ENCODE measurements at places on chromosomes 5 and 9. TPM values are rescaled to one million over a fixed set of nuclear protein-coding genes. Genes with fewer than 3 reads are reported as not detected.

The RNF224 gene
- 0.17 TPM for total RNA-seq

The CTXN3 gene
- not detected for total RNA-seq

The NEUROG1 gene
- not detected for total RNA-seq

The GAS1 gene
- 5.7 TPM for total RNA-seq

The OTULINL gene
- total RNA-seq = 7.7 TPM

The ZDHHC11B gene
- 1.9 TPM for total RNA-seq

GRCh38 chr5:18772475-18772874 is 1138.2 kb downstream of the TAF11L14 start:
- DNase-seq = no peak

DNA sequence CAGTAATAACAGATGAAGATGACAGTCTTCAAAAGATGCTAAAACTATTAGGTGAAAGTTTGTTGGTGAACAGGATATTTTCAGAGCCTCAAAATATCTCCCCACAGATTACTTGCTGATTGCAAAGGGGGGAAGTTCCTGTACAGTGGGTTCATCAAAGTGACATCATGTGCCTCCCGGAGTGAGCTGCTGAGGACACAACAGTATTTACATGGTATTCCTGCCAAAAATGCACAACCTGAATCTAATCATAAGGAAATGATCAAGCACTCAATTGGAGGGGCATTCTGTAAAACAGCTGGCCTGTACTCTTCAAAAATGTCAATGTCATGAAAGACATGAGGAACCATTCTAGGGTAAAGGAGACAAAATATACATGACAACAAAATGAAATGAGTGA is 18.9 kb upstream of the GLIS3 start:
- DNase-seq = no peak

GRCh38 chr9:99299211-99300102 is 77.4 kb downstream of the SEC61B start:
- no peak for DNase-seq

DNA sequence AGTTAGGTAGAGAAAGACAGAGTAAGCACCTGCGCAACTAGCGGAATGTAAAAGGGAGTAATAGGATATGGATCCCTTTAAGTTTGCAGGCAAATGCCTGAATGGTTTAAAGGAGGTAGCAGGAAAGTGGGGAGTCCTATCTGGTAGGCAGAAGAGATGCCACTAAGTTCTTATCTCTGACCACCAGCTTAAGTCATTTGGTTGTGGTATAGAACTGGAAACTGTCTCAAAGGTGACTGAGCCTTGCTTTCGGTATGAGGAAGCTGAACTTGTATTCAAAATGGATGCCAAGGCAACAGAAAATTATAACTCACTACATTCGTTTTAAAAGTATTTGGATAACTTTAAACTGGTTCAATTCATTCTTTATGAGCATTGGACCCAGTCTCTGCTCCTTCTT is 475.6 kb downstream of the DMRTA1 start:
- no peak for DNase-seq

DNA sequence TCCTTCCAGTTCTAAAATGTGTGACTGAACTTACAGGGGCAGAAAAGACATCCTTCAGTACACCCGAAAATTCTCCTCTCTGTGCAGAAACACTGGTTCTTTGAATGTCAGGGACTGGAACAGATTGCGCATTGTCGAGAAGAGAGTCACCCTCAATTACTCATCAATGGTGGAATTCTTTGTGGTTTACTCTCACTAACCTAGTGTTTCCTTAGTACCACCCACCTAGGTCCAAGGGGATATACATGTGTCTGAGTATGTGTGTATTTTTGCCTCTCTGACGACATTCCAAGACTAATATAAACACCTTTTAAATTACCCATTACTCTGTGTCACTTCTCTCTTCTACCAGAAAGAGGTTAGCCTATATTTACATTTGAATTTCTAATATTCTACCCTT is 660.8 kb downstream of the TLE1 start:
- no peak for DNase-seq

The IL4 gene
- not detected for total RNA-seq

- no peak for DNase-seq
These were observed 972.7 kb upstream of the DMAC1 start for GRCh38 chr9:8772302-8772701.

The TMEFF1 gene
- 68.2 TPM for total RNA-seq

DNA sequence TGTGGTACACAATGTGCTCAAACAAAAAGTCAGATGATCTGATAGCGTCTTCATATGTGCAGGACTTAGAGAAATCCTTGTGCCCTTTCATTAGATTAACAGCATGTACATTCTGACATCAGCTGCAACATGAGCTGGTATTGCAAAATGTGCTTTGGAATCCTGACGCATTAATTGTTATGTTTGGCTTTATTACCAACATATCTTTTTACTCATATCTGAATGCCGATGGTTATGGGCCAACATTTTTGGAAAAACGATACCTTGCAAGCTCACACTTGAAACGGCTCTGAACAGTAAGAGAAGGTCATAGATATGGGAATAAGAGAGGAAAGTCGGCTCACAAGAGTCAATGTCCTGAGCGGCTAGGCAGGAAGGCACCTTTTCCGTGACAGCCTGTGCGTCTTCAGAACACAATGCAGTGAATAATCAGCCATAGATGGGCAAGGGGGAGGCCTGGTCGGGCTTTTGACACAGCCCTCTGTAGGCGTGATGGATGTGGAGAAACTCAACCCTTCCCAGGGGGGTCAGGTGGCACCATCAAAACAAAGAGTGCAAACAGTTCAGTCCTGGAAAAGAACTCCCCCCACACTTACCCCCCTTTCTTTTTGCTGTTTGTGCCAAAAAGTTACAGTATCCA is 36.4 kb upstream of the GAS1 start:
- no peak for DNase-seq

GRCh38 chr5:14342306-14342705 is 199.2 kb downstream of the TRIO start:
- DNase-seq = no peak

The IL3 gene
- total RNA-seq = not detected

The NPDC1 gene
- total RNA-seq = 44.1 TPM

The UBE2R2 gene
- 42.4 TPM for total RNA-seq

- no peak for DNase-seq
These were observed 79.2 kb downstream of the DNAH5 start for GRCh38 chr5:13865312-13865711.

All from H1 (cell line).